ENCODE measurements at places on chromosomes 3 and 15.

DNA sequence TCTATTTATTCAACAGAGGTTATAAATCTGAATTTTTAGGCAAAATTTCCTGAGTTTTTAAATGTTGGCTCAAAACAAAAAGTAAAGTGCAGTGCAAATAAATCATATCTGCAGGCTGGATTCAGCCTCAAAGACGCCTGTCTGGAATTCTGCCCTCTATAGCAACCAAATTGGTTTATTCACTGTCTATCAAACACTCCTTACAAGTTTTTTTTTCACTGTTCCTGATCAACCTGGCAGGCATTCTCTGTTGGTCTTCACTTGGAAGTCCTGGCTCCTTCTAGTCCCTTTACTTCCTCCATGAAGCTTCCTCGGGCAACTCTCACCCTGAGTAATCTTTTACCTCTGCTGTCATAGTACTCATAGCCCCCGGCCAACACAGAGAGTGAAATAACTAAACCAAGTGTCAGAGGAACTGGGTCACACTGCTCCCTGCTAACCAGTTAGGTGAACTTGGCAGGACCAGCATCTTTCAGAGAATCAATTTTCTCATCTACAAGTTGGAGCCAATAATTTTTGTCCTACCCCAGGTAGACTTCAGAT is 36.8 kb upstream of the TIPARP start:
- DNase-seq, result no peak

DNA sequence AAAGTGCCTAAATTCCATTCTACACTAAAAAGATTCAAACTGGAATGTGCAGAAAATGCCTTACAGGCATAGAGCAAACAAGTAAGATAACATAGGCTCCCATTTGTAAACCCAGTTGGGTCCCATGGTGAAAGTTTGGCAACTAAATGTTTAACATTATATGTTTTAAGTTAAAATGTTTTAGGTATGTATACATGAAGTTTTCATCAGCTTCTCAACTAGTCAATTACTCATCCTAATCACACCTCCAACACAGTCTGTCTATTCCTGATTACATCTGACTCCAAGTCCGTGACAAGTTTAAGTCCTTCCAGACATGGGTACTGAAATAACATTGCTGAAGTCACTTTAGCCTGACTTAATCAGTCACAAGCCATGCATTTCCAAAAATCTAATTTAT is 25.0 kb downstream of the MYLK start:
- DNase-seq, result no peak

- no peak for DNase-seq
Observed at GRCh38 chr3:177345049-177345972, 148.0 kb upstream of the TBL1XR1 start.

- DNase-seq, result no peak
Observed at GRCh38 chr15:62756326-62756994, 286.1 kb upstream of the TPM1 start.

GRCh38 chr15:100913961-100914360 is 5.2 kb upstream of the LRRK1 start:
- no peak for DNase-seq

- DNase-seq, result no peak
Observed at GRCh38 chr3:55440104-55440708, 46.9 kb downstream of the WNT5A start.

DNA sequence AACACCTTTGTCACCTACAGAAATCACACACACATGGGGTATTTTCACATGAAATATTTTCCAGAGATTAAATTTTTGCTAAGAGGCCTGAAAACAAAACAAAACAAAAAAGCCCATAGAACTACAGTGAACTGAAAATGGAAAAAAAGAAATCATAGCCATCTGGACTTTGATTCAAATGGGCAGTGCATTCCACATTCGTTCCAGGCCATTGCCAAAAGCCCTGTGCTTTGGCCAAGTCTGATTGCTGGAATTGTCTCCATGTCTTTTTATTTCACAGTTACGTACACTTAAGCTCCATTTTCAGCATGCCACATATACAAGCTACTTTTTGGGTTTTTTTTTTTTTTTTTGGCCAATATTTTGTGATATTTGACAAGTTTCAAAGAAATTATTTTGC is 47.1 kb downstream of the TFG start:
- no peak for DNase-seq

- DNase-seq, result no peak
Observed at GRCh38 chr3:24043168-24043567, 98.1 kb downstream of the NR1D2 start.

DNA sequence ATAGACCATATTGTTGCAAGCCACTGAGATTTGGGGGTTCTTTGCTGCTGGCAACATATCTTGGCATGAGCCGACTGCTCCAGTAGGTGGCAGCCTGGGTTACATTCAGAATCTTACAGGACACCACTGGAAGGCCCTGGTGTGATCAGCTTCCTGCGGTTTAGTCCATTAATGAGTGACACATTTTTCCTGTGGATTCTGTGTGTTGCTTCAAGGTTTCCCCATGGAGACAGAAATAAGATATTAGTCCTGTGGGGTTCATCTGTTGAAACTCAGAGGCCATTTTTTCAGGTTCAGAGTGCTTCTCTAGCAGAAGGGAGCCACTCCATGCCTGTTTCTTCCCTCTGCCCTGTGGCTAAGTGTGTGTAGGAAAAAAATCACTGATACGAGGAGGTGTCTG is 116.2 kb downstream of the MFSD1 start:
- peak; percentile 47 for DNase-seq

- DNase-seq, result no peak
Observed at GRCh38 chr3:60282866-60283265, 968.4 kb downstream of the FHIT start.

- DNase-seq, result no peak
Observed at GRCh38 chr3:183879243-183879642, 5.4 kb downstream of the PARL start.

DNA sequence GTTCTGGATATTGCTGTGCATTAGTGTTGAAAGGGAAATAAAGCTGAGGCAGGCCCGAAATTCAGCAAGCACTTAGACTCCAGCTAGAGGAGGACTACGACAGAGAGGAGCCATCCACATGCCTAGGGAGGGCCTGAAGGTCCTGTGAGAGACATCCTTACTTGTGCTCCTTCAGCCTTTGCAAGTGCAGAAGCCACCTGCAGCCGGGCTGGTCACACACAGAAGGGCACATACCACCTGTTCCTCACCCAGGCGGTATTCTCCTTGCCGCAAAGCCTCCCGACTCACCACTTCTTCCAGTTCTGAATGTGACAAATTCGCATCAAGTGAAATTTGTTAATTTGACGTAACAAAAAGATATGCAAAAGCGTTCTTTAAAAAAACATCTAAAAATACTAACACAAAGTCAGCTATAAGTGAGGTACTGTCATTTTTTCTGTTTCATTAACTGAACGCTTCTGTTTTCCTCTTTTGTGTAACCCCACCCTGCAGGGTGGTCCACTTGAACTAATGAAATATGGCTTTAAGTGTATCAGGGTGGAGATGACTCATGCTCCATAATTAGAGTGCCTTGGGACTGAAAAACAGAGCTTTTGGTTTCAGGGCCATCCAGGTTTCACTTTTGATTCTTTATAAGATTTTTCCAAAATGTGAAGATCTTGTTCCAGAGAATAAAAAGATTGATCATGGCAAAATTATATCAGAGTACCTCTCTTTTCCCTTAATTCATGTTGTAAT is 467.9 kb upstream of the ATP11B start:
- no peak for DNase-seq

DNA sequence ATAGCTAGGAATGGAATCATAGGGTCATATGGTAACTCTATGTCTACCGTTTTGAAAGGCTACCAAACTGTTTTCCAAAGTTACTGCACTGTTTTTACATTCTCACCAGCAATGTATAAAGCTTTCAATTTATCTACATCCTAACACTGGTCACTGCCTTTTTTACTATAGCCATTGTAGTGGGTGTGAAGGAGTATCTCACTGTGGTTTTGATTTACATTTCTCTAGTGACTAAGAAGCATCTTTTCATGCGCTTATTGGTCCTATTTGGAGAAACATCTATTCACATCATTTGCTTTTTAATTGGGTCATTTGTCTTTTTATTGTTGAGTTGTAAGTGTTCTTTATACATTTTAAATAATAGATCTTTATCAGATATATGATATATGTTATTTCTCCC is 53.3 kb downstream of the PIK3R4 start:
- no peak for DNase-seq

GRCh38 chr3:12907729-12908128 is 66.4 kb upstream of the RPL32 start:
- no peak for DNase-seq

DNA sequence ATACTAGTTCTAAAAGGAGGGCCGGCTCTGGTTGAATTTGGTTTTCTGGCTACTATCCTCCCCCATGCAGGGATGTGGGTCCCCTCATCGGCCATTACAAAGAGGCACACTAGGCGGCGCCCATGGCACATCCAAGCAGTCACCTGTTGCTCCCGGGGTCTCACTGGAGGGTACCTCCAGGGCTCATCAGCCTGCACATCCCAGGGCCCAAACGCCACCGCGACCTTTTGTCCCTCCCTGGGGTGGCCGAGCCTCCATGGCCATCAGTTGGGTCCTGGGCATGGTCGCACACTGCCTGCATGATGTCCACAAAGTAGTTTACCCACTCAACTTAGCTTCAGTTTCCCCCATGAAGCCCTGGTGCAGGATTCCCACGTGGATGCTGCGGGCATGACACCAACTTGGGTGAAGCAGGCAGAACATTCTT is 28.3 kb downstream of the IDH3A start:
- DNase-seq, result peak; percentile 51

DNA sequence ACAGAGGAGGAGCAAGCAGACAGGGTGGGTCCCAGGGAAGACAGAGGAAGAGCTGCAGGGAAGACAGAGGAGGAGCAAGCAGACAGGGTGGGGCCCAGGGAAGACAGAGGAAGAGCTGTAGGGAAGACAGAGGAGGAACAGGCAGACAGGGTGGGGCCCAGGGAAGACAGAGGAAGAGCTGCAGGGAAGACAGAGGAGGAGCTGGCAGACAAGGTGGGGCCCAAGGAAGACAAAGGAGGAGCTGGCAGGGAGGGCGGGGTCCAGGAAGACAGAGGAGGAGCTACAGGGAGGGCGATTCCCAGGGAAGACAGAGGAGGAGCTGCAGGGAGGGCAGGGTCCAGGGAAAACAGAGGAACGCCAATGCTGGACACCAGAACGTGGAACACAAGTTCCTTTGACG is 66.5 kb downstream of the PLXNA1 start:
- no peak for DNase-seq

- DNase-seq, result no peak
Observed at GRCh38 chr3:159080821-159081220, 279.0 kb downstream of the MFSD1 start.
